NCI-H2171 treated with DMSO at 0.1 percent for 48 hours (cell line): ENCODE measurements at places on chromosomes 13 and 19.

DNA sequence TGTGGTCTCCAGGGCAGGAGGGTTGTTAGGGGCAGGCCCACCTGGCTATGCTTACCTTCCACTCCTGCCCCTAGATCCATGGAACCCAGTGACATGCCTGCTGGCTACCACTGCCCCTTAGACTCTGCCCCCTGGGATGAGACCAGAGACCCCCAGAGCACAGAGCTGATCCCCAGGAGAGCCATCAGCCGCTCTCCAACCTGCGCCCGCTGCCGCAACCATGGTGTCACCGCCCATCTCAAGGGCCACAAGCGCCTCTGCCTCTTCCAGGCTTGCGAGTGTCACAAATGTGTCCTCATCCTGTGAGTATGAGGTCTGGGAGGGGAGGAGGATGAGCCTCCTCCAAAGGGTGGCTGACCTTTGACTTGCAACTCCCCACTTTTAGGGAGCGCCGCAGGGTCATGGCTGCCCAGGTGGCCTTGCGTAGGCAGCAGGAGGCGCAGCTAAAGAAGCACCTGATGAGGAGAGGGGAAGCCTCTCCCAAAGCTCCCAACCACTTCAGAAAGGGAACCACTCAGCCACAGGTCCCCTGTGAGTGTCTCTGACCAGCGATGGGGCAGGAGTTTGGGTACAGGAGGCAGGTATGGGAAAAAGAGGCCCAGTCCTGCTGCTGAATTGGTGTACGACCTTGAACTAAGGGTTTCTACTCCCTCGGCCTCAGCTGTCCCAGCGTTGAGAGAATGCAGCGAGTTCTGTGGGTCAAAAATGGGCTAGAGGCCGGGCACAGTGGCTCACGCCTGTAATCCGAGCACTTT is 2.7 kb downstream of the DMRTC2 start:
- no peak for DNase-seq

GRCh38 chr19:42122691-42123607 is 9.3 kb downstream of the POU2F2 start:
- no peak for DNase-seq

- DNase-seq = no peak
These were observed 560.1 kb downstream of the DIAPH3 start for GRCh38 chr13:59603646-59604045.

DNA sequence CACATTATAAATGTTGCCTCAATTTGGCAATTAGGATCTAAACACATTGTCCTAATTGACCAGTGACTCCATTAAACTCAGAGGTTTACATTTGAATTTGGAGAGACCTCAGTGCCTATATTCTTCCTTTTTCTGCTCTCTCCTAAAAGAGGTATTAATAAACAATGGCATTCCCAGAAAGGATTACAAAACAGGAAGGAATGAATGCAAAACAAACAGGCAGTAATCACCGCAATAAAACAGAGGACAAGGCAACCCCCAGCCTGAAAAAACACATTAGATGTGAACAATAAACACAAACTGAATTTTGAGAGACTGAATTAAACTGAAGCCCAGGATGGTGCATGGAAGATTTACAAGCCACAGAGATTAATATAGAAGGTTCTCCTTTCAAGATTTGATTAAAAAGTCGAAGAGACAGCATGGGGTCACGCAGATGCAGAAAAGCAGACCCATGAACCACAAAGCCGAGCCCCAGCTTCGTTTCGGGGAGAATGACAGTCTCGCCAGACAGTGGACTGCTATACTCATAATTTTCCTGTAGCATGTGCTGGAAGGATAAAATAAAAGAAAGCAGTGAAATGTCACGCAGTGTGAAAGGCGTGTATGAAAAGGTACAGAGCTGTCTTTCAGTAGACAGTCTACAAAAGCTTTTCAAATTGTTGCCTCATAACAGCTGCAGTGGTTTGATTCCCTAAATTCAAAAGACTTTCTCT is 503.0 kb downstream of the LIG4 start:
- DNase-seq = no peak

GRCh38 chr19:18717601-18718000 is 34.1 kb downstream of the CRTC1 start:
- DNase-seq = no peak

DNA sequence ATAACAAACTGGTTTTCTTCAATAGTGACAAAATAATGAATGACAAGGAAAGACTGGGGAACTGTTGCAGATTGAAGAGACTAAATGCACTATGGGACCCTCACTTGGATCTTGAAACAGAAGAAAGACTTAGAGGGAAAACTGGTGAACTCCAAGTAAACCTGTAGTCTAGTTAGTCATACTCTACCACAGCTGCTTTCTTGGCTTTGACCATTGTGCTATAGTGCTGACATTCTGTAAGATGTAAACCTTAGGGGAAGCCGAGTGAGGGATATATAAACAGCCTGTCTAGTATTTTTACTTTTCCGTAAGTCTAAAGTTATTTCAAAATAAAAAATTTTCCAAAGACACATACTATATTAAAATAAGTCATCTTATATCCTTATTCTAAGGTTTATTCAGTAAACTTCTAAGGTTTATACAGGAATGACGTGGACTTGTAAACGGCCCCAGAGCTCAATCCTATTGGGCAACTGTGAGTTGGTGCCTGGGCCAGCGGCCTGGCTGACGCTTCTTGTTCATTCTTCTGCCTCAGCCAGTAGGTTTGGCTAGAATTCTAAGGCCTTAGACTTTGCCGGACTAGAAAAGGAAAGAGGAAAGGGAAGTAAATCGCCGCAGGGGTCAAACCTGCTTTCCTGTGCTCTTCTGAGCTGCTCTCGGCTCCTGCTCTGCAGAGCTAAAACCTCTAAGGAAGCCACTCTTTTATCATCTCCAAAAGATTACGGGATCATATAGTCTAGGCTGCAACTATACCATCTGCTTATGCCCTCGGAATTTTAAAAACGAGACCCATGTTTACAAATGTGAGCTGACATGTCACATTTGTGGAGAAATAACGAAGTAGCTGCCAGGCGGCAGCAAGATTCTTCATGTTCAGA is 33.6 kb upstream of the UBE2L5 start:
- DNase-seq = no peak

DNA sequence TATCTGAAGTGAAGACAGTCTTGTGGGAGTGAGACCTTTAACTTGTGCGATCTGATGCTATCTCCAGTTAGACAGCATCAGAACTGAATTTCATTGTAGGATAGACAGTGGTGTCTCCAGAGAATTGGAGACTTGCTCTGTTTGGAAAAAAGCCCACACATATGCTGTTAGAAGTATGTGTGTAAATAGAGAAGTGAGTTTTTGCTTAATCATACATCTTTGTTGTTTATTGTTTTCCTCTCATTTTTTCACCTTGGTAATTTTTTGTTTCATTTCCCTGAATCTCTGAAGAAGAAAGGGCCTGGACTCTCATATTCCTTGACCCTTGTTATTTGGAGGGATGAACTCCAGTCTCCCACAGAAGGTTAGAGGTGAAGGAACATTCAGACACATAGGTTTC is 21.8 kb downstream of the FPR3 start:
- no peak for DNase-seq

- DNase-seq = no peak
These were observed 478.4 kb downstream of the FOXO1 start for GRCh38 chr13:40187841-40188591.

GRCh38 chr13:20505405-20506366 is 20.0 kb downstream of the CRYL1 start:
- no peak for DNase-seq

DNA sequence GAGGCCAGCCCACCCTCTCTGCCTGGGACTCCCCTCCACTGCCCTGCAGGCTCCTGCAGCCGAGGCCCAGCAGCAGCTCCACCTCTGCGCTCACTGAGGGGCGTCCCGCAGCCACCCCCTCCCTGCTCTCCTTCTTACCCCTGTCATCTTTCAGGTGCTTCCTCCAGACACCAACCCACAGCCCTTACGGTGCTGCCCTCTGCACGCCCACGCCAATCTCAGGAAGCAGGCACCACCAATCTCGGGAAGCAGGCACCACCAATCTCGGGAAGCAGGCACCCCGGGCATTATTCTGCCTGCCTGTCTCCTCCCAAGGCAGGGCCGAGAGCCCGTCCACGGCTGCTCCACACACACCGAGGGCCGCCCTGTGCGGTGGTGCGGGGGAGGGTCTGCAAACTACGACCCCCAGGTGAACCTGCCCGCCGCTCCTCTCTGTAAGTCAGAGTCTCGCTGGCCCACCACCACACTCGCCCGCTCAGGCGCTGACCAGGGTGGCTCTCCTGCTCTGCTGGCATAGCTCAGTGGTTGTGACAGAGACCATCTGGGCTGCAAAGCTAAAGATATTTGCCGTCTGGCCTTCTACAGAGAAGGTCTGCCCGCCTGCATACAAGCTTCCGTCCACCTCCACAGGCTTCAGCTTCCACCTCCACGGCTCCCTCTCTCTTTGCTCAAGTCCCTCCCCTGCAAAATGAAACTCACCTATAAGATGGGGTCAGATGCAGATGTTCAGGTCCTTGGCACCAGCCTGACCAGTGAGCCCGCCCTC is 2.9 kb downstream of the LSM7 start:
- DNase-seq = no peak

DNA sequence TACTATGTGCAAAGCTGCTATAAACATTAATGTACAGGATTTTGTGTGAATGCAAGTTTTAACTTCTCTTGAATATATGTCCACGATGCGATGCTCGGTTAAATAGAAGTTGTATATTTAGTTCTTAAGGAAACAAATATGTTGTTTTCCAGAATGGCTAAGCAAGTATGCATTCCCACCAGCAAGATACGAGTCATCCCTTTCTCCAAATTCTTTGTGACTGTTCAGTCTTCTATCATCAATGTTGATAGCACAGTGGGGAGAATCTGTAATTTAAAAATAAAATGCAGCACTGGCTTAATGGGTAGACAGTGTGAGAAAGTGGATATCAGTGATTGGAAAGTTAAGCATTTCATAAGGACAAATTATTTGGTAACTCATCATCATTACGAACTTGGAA is 1340.8 kb downstream of the PCDH9 start:
- no peak for DNase-seq

- no peak for DNase-seq
These were observed 78.9 kb upstream of the OLFM4 start for GRCh38 chr13:52949742-52950141.

DNA sequence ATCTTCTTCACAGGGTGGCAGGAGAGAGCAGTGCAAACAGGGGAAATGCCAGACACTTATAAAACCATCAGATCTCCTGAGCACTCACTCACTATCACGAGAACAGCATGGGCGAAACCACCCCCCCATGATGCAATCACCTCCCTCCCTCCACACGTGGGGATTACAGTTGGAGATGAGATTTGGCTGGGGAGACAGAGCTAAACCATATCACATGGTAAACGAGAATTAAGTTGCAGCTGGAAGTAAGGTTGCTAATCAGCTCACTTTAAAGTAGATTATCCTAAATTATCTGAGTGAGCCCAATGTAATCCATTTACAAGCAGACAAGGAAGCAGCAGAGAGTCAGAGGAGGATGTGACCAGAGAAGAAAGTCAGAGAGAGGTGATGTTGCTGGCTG is 102.2 kb upstream of the IPO5 start:
- no peak for DNase-seq

- DNase-seq = no peak
These were observed 43.8 kb downstream of the PEPD start for GRCh38 chr19:33477781-33478180.

DNA sequence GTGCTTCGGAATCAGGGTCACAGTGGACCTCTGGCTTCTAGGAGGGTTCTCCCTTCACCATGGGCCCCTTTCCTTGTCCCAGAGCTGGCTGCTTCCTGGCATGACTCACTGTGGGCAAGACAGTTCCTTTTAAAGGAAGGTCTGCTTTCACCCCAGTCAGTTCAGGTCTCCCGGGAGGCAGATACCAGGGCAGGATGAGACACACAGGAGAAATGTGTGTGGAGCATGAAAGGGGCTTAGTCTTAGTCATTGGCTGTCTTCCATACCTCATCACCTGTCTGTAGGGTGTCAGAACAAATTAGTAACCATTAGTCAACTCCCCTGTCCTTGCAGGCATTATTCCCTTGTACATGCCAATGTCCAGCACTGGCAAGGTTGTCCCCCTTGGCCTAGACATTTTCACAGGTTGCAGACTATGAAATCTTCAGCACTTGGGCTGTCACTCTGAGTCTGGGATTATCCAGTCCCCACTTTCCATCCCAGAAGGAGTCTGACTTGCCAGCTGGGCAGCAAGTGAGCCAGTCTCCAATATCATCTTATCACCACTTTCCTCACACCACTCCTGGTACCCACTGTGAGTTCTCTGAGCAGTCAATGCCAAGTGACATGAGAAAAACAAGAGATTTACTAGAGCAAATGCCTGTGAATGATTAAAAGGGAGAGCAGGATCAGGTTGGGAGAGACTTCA is 76.8 kb upstream of the MEDAG start:
- no peak for DNase-seq

DNA sequence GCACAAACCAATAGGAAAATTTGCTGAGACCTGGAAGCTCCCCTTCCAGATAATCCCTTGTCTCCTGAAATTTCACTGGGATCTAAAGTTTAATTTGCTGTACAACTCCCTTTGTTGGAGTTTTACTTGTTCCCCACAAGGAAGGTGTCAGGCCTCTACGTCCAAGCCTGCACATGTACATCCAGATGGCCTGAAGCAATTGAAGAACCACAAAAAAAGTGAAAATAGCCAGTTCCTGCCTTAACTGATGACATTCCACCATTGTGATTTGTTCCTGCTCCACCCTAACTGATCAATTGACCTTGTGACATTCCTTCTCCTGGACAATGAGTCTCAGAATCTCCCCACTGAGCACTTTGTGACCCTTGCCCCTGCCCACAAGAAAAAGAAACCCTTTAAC is 716.0 kb upstream of the PCDH20 start:
- no peak for DNase-seq

DNA sequence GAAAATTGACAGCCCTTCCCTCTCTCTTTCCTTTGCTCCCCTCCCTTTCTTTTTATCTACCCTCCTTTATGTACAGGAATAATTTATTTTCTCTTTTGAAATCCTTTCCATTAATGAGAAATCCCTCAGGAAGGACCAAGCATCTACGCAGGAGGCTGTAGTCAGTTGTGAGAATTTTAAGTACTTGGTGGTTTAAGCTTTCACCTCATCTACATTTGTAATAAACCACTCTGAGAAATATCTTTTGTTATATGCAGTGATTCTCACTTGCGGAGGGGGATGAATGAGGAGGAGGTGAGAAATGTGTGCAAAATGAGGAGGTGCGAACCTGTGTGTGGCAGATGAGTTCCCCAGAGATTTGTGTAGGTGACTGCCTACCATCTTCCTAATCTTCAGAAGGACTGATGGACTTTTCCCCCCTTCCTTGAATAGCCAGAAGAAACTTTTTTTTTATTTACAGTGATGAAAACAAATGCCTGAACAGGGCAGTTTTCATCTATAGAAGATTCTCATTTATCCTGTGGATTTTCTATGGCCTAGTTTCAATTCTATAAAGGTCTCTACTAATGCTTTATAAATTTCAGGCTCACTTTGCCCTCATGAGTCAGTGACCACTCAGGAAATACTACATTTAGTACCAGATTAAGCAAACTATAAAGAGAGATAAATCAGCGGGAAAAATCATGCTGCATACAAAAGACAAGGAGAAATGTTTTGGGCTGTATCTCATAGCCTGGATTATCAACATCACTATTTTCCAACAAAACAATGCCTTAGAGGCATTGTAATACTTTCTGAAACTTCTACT is 118.3 kb downstream of the LHFPL6 start:
- no peak for DNase-seq

GRCh38 chr13:60427285-60427684 is 30.3 kb downstream of the TDRD3 start:
- no peak for DNase-seq
